ENCODE measurements at places on chromosomes 6 and 20.

DNA sequence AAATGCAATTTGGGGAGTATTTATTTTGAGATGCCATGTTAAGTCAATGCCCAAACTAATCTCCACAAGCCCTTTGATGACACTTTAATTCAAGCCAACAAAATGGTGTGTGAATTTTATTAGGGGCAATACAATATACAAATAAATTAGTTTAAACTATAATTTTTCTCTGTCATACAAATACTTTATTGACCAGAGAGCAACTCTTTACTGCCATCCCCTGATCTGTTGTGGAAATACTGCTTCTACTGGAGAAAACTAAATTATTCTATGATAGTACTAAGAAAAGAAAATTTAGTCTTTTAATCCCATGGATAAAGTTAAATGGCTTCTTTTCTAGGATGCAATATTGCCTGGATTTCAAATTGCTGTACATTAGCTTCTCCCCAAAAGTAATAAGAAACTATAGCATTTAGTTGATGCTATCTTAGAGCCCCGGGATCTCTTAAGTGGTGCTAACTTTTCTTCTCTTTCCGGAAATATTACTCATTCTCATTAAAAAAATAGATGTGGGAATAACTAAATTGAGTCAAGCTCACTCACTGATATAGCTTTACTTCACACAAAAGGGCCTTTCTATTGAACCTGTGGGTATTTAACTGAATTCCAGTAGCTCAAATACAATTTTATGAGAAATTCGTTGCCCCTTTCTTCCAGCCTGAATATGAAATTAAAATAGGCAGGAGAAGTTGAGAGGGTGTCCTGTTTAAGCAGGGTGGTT is 49.2 kb downstream of the SMPDL3A start:
- DNase-seq = no peak

GRCh38 chr6:13368079-13368730 is 39.9 kb upstream of the TBC1D7 start:
- DNase-seq = no peak

- DNase-seq = no peak
Observed at GRCh38 chr6:24689964-24690363, 23.1 kb downstream of the ACOT13 start.

DNA sequence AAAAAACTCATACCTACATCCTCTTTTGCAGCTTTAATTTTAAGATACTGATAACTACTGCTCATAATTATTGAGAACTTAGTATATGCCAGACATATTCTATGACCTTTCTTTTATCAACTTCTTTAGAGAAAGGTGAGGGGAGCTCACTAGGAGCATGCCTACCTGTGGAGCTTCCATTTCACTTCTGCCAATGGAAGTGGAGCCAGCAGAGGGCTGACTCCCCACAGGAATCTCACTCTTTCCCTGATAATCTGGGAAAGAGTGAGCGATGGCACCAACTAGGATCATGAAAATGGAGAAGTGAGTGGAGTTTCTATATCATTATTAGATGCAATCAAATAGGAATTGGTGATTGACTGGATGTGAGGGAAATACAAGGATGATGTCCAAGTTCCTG is 484.9 kb downstream of the LMBRD1 start:
- DNase-seq = no peak

GRCh38 chr20:44068316-44069201 is 118.4 kb downstream of the JPH2 start:
- DNase-seq = peak; percentile 34

- no peak for DNase-seq
Observed at GRCh38 chr6:128206610-128207426, 306.0 kb upstream of the THEMIS start.

DNA sequence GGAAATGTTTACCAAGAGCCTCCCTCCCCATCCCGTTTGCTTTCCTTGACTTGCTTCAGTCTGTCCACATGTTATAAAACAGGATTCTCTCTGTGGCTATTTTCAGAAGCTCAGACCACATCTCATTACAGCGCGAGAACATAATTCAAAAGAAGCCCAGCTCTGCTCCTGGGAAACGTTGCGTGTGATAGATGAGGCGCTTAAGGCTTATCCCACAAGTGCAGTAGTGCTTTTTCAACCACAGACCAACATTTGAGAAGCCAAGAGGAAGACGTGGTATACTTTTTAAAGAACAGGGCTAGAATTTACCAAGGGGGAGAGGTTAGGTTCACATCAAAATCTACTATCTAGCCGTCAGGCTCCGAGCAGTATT is 239.5 kb downstream of the SLC24A3 start:
- DNase-seq = no peak

GRCh38 chr6:40988634-40989033 is 50.4 kb downstream of the UNC5CL start:
- DNase-seq = no peak

DNA sequence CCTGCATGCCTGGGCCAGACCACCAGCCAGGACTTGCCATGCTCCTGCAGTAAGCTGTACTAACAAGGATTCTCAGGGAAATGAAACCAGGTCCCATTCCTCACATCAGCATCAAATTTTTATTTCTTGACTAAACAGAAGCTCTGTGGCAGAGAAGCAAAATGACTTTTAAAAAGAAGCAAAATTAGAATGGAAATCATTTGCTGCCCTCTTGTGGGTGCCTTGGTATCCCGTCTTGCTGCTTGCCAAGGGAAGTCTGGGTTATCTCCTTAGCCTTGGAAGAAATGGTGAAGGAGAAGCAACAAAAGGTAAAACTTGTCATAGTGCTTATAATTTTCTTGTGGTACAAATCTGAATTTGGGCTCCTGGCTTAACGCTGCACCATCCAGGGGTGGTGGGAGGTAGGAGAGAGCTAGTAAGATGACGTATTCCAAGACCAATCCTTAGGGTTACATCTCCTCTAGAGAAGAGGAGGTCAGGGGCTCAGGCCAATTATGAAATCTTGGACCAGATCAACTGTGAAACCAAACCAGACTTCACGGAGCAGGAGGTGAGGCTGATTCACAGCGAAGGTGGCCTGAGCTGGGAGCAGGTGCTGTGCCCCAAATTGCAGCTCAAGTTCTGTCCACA is 107.5 kb downstream of the FAXC start:
- no peak for DNase-seq

DNA sequence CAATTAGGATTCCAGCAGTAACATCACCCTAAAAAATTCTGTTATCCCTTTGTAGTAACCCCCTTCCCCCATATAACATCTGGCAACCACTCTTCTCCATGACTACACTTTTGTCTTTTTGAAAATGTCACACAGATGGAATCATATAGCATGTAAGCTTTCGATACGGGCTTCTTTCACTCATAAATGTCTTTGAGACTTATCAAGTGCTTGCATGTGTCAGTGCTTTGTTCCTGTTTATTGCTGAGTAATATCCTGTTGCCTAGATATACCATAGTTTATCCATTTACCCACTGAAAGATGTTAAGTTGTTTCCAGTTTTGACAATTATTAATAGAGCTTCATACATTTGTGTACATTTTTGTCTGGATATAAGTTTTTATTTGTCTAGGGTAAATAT is 10.4 kb upstream of the SNPH start:
- no peak for DNase-seq

DNA sequence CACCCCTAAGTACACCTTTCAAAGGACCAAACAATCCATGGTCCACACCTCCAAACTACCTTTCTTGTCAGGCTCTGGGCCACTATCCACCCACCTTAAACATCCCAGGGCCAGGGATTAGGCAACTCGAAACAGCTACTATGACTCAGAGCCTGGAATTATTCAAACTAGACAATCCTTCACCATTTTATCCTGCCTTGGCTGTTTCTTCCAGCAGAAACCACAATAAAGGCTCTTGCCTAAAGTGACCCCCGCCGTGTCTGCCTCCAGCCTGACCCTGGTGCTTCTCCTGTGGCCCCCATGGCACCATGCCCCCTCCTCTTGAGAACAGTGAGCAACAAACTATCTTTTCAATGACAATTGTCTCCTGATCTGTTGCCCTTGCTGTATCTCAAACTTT is 195.5 kb downstream of the EPM2A start:
- DNase-seq = no peak

- DNase-seq = no peak
Observed at GRCh38 chr6:128638817-128639216, 118.4 kb upstream of the PTPRK start.

- no peak for DNase-seq
Observed at GRCh38 chr6:111591370-111591900, 14.2 kb downstream of the TRAF3IP2 start.

DNA sequence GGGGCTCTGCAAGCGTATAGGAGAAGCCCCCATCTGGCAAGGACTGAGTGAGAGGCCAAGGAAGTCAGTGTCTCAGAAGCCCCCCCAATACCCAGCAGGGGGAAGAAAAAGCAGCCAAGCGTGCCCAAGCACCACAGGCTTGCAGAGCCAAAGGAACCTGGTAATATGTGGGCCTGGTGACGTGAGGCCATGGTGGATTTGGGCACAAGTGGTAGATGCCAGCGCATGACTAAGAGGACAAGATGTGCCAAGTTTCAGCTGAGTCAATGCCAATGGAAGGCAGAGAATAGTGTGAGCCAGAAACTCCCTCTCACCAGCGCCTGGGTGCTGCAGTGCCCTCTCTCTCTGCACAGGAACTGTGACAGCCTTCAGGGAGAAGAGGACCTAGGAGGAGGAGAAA is 110.0 kb downstream of the QRSL1 start:
- DNase-seq = no peak

DNA sequence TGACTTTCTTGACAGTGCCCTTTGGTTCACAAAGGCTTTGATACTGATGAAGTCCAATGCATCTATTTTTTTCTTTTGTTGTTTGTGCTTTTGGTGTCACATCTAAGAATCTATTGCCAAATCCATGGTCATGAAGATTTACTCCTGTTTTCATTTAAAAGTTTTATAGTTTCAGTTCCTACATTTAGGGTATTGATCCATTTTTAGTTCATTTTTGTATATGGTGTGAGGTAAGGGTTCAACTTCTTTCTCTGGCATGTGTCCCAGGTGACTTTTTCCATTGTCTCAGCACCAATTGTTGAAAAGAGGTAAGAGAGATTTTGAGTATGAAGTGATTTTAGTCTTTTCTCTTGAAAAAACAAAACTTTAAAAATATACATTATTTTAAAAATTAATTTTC is 260.6 kb downstream of the GMPR start:
- DNase-seq = no peak

DNA sequence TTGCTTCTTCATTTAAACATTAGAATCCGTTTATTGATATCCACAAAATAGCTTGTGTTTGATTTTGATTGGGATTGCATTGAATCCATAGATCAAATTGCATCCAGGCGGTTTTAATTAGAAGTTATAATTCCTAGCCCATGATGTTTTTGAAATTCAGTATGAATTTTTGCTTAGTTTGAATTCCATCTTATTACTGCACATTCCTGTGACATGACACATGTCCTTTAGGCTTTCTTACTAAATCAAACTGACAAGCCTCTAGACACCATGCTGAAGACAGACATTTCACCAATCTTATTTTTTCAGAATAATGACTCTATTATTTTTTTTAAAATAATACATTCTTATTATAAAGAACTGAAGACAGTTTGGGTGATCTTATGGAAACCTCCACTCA is 21.4 kb upstream of the PI16 start:
- no peak for DNase-seq

DNA sequence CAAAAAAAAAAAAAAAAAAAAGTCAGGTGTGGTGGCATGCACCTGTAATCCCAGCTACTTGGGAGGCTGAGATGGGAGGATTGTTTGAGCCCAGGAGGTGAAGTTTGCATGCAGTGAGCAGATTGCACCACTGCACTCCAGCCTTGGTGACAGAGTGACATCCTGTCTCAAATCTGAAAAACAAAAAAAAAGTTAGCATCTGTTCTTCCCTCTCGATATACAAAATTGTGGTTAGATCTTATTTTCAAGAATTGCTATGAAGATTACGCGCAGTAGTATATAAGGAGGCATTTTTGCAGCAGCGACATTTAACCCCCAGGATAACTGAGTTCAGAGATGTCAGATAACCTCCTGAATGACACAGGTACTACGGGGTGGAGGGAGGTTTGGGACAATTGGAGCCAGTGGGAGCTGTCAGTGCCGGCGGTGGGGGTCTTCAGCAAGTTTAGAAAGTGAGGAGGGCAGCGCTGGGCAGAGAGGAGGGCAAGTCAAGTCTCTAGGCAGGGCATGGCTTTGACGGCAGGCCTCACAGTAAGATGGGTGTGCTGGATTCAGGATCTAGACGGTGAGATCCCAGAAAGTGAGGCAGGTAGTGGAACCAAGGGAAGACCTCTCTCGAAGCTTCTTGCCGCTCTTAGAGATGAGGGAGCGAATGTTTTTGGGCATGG is 26.2 kb upstream of the MRPS18A start:
- no peak for DNase-seq

- DNase-seq = peak; percentile 75
Observed at GRCh38 chr20:44780226-44780625, 30.1 kb downstream of the RIMS4 start.

DNA sequence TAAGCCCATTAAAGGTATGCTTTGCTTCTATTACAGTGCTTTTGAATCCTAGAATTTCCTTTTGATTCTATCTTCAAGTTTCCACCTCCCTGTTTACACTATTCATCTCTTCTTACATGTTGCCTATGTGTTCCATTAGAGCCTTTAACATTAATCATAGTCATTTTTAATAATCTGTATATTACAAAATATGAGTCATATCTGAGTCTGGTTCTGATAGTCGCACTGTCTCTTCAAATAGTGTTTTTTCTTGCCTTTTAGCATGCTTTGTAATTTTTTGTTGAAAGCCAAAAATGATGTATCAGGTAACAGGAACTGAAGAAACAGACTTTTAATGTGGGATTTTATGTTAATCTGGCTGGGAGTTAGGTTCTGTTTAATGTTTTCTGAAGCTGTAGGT is 68.4 kb downstream of the DNAAF9 start:
- no peak for DNase-seq

GRCh38 chr6:15166121-15166520 is 79.7 kb upstream of the JARID2 start:
- no peak for DNase-seq

DNA sequence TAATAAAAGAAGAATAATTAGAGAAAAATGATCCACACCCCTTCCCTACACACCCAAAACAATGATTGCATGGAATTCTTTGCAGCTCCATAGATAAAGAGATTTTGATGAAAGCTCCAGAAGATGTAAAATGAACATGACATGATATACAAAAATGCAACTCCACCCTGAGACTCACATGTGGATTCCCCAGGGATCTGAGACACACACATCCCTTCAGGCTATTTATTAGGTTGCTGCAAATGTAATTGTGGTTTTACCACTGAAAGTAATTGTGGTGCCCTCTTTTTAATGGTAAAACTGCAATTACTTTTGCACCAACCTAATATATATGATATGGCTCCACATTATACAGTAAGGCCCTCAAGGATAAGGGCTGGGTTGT is 40.4 kb upstream of the TBC1D7 start:
- DNase-seq = no peak

DNA sequence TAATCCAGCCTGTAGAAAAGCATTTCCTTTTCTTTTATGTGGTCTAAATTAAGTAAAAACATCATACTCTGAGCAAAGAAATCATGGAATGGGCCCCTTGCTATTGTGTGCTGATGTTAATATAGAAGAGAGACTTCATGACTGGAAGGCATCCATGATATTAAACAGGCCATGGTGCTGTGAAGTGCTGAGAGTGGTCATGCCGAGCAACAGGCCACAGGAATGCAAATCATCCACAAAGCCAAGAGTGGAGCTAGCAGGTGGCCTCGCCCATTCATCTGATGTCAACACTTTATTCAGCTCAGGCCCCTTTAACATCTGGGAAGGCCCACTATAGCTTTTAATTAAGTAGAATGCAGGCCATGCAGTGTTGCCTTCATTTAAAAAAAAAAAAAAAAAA is 115.2 kb upstream of the HMGCLL1 start:
- no peak for DNase-seq

GRCh38 chr20:53975761-53976160 is 94.6 kb downstream of the BCAS1 start:
- DNase-seq = no peak
